ENCODE measurements at places on chromosomes 5 and 9.

GRCh38 chr9:124334568-124335319 is 77.0 kb downstream of the NEK6 start:
- DNase-seq = no peak

GRCh38 chr5:1769752-1770442 is 29.7 kb downstream of the MRPL36 start:
- DNase-seq = no peak

GRCh38 chr9:98995971-98996504 is 52.3 kb downstream of the COL15A1 start:
- DNase-seq = no peak

- no peak for DNase-seq
Measured at GRCh38 chr9:7936163-7936562, 136.6 kb upstream of the DMAC1 start.

DNA sequence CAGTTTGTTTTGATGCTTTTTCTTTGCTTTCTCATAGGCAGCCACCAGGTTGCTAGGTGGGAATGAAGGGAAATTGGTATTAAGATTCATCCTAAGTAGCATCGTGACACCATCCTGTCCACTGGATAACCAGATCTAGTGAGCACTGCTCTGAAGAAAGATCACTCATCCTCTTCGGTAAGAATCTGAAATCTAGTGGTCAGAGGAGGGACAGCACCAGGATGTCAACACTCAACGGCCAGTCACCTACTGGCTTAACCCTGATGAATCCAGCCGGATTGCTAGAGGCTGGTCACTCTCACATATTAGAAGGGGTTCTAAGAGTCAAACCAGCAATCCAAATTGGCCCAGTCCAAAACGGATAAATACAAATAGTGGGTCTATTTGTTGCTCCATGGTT is 50.8 kb downstream of the DCP2 start:
- DNase-seq = no peak

DNA sequence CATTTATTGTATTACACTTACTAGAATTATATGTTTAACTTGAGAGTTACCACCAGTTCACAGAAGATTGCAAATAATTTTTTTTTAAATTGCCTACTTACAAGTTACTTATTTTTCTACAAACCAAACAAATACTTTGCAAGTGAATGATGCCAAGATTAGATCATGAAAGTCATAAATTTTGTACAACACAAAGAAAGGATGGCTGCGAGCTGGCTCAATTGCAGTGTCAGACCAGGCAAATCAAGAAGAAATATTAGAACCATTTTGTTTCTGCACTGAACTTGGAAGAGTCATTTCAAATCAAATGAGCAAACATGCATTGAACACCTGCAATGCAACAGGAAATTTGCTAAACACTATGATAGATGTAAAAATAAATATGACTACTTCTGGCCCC is 97.3 kb downstream of the PLCXD3 start:
- DNase-seq = no peak

GRCh38 chr9:35028341-35028740 is 38.8 kb downstream of the DNAJB5 start:
- no peak for DNase-seq

- no peak for DNase-seq
Measured at GRCh38 chr9:130112538-130113151, 58.9 kb downstream of the GPR107 start.

GRCh38 chr5:10761185-10761932 is at the start of gene DAP:
TSS of gene DAP (minus strand) at chr5:10761234. CDS start at chr5:10761068, 166 bp downstream.
- peak; percentile 65 for DNase-seq

- no peak for DNase-seq
Measured at GRCh38 chr5:14663734-14664269, 716 bp upstream of the OTULIN start.

DNA sequence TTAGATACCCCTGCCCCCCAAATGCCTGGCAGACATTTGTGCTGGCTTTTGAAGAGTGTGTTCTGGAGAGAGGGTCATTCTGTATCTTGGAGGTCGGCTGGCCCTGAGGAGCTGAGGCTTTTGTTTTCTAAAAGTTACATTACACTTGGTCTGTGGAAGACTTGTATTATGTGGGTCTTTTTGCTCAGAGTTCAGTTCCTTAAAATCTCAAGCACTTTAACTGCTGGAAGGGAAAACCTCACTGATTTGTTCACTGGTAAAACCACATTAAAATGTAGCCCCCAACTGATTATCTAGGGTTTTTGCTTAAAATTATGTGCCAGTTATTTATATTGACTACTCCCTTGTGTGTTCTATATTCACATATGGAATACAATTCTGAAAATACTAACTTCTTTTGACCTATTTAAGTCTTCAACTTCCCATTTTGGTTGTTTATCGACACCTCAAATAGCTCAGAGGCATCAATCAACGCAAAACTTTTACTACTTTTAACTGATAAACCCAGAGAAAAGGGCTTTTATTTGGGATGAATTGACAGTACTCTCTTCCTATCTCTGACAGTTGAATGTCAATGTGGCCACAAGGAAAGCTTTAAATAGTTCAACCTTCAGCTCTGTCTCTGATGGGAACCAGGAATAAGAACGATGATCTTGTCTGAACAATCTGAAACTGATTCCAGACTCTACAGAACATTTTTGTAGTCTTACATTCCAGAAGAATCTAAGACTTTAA is 54.0 kb upstream of the MAP3K1 start:
- no peak for DNase-seq

DNA sequence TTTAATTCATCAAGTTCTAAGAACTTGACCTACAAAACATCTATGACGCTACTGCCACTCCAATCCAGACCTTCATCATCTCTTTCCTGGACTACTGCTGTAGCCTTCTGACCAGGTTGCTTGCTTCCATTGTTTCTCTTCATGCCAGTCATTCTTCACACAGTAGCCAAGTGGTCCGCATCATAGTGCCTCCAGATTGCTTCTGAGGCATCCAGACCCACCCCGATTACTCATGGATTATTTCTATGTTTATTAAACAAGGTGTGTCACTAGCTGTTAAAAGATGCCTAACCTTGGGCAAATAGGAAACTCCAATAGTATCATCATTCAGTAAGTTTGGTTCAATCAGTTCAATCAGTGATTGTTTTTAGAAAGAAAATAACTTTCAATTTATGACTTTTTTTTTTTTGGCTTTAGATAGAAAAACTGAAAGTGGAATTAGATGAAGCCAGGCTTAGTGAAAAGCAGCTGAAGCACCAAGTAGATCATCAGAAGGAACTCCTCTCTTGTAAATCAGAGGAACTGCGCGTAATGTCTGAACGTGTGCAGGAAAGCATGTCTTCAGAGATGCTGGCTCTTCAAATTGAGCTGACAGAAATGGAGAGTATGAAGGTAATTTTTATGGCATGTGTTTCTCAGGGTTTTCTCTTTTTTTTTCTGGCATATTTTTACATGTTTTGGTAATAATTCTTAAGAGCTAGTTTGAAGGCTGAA is 9.5 kb downstream of the SPDL1 start:
- no peak for DNase-seq

DNA sequence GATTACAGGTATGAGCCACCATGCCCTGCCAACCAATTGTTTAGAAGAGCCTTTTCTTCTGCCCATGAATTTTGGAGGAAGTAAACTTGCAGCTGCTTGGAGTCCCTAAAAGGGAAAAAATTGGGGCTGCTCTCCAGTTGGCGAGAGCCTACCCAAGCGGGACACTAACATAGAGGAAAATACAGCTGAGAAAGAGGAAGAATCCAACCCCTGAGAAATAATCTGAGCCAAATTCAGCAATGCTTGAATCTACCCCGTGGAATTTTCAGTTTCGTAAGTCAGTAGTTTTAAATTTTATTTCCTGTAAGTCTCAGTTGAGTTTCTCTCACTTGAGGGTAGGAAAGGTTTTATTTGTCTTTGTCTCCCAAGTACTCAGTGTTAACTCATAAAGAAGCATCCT is 30.4 kb upstream of the UBTD2 start:
- no peak for DNase-seq

- DNase-seq = no peak
Measured at GRCh38 chr9:112007575-112008240, 111.1 kb downstream of the UGCG start.

- DNase-seq = no peak
Measured at GRCh38 chr5:134879456-134879855, 5.3 kb downstream of the TXNDC15 start.

- DNase-seq = no peak
Measured at GRCh38 chr5:52863715-52864290, 76.1 kb downstream of the ITGA1 start.

GRCh38 chr5:151633892-151634291 is 42.8 kb upstream of the FAT2 start:
- no peak for DNase-seq

DNA sequence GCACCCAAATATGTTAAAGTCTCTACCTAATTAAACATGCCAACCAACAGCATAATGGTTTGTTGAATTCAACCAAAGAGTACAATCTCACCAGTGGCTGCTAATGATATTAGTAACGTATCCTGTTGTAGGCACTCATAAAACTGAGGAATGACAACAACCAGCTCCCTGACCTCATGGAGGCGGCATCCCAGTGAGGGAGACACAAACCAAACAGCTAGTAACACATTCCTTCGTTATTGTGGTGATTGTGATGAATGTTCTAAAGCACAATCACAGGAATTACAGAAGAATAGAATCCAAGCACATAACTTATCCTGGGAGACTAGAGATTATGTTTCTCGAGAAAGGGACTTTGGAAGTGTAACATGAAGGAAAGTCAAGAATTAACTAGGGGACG is 224.6 kb downstream of the CTNND2 start:
- no peak for DNase-seq
